ENCODE measurements at places on chromosomes 12 and 14.

DNA sequence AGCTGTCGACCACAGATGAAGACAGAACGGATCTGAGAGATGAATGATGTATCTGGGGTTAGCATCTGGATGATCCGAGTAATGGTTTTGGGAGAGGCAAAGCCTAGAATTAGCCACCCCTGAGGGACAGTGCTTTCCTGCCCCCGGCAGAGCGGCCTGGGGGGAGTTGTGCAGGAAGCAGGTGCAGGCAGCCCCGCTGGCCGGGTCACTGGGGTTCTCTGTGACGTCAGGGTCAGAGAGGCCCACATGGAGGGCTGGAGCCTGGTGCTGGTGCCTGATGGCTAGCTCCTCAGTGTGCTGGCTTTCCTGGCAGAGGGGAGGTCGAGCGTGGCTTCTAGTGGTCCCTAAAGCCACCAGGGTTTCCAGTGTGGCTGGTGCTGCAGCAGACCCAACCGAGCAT lies 70.3 kb downstream of the ADGRD1 start:
- no peak for DNase-seq

DNA sequence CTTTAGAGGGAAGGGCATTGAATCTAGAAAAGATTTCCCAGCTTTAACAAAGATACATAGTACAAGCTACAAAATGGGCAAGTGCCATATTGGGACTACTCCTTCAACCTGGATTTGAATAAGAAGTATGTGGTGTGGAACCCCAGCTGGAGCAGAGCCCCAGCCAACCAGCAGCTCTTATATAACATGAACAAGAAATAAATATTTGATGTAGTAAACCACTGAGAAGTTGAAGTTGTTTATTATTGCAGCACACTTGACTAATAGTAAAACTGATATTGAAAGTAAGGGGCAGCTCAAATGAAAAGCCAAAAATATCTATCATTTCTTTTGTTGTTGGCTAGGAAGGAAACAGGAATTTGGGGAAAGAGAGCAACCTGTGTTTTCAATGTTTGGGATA lies 701.8 kb downstream of the TMTC2 start:
- DNase-seq, result no peak

- DNase-seq, result no peak
These were observed 5.8 kb downstream of the CCNB1IP1 start for GRCh38 chr14:20327005-20327869.

DNA sequence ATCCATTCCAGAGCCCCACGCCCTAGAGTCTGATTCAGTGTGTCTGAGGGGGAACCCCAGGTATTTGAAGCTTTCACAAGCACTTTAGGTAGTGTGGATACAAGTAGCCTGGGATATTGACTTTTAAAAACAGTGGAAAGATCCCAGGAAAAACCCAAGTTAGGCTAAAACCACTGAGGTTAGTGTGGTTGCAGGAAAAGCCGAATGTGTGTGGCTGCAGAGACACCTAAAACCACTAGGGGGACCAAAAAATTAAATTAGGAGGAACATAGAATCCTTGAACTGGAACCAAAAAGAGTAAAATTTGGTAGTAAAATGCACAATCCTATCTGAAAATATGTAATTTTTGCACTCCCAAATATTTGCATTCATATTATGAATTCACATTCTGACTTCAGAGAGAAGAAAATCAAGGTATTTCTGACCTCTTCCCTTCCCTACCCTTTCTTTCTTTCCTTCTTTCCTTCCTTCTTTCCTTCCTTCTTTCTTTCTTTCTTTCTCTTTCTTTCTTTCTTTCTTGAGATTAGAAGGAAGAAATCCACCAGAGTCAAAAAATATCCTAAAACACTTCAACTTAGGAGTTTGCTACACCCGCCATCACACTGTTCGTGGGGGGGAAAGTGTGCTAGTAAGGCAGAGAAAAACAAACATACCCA lies 37.8 kb downstream of the SLCO1A2 start:
- no peak for DNase-seq

- no peak for DNase-seq
These were observed 132.2 kb downstream of the PLEKHA5 start for GRCh38 chr12:19261773-19262172.

DNA sequence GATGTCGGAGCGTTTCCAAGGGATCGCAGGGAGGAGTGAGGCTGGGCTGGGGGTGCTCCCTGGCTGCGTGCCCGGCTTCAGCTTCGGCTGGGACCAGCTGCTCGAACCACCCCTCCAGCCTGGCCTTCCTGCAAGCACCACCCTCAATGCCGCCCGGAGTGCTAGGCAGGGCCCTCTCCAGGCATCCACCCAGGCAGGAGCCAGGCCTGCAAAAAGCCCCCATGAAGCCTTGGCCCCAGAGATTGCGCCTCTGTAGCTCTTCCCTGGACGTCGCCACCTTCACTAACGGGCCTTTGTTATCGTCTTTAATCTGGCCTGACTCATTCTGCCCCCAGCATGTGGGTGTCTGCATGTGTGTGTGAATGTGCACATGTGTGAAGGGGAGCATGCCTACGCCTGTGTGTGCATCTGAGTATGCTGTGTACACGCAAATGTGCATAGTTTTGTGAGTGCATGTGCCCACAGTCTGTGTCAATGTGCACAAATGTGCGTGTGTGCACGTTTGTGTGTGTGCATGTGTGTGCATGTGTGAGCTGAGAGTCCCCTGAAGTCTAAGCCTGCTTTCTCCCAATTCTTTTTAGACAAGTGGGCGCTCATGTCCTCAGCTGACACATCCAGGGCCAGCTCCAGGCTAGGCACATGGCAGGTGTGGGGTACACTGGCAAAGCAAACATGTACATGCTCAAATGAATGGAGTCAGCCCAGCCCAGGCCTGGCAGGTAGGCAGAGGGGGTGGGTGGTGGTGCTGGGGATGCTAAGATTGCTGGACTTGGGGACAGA lies 195.4 kb upstream of the C14orf180 start:
- no peak for DNase-seq
